Stimulated activated CD8-positive, alpha-beta memory T cell treated with anti-CD3 and anti-CD28 coated beads, Interleukin-4, amount 100 ng/mL, for 4 hours (primary cell): ENCODE measurements at places on chromosomes 2 and 18.

GRCh38 chr2:10036095-10036884, 7.1 kb upstream of the KLF11 start:
- DNase-seq: no peak

GRCh38 chr18:306608-307255, 38.9 kb upstream of the THOC1 start:
- DNase-seq: no peak

GRCh38 chr2:28088970-28089369, 198.4 kb downstream of the BABAM2 start:
- DNase-seq: no peak

DNA sequence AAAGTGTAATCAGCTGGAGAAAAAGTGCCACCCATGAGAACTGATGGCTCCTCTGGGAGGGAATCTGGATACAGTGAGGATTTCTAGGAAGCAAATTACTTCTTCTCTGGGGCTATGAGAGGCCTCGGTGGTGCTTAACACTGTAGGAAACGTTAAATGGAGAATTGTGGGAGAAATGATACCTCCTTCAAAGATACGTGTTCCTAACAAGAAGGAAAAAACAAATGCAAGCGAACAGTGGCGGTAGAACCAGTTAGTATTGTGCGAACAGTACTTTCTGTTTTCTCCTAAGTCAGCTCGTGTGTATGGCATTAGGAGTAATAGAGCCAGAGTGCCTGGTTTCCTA, 587 bp upstream of the MTIF2 start:
- DNase-seq: no peak

DNA sequence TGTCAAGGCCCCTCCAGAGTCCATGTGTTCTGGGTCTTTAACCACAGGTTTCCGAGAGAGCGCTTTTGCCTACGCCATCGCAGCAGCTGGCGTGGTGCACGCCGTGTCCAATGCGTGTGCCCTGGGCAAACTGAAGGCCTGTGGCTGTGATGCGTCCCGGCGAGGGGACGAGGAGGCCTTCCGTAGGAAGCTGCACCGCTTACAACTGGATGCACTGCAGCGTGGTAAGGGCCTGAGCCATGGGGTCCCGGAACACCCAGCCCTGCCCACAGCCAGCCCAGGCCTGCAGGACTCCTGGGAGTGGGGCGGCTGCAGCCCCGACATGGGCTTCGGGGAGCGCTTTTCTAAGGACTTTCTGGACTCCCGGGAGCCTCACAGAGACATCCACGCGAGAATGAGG, 9.3 kb downstream of the WNT10A start:
- no peak for DNase-seq

GRCh38 chr18:35376393-35376741, 770 bp downstream of the ZNF396 start:
- DNase-seq: no peak
